H1 (cell line): ENCODE measurements at places on chromosomes 2 and 18. TPM values are rescaled to one million over a fixed set of nuclear protein-coding genes. Genes with fewer than 3 reads are reported as not detected.

GRCh38 chr18:63199743-63200241 is 119.8 kb downstream of the BCL2 start:
- no peaks in the 10 kb centered on the region for H3K4me1 ChIP-seq
- H3K4me3 ChIP-seq, result no peak overlapping the region
- no peaks in the 10 kb centered on the region for H3K36me3 ChIP-seq
- no peak for DNase-seq

GRCh38 chr2:210662560-210662959 is 106.2 kb downstream of the CPS1 start:
- no peaks in the 10 kb centered on the region for H3K4me1 ChIP-seq
- no peak for DNase-seq
- H3K4me3 ChIP-seq, result no peak overlapping the region

OXER1 gene
- 2.9 and 3.7 TPM in 2 replicates for polyA plus RNA-seq

DNA sequence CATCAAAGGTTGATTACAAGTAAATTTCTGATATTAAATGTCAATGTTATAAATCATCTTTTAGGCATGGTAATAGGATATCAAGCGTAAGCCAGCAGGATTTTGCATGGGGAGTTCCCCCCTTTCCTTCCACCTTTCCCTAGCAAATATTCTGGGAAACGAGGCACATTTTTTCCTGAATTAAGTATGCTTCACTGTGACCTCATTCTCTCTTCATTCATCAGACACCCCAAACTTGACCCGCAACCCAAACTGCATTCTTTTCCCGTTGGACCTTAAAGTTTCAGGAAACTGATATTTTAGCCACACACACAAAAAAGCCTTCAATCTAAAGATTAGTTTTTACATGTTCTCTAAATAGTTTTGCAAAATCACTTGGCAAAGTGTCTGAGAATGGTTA is 214.5 kb upstream of the CTAGE1 start:
- H3K27ac ChIP-seq, result no peak overlapping the region
- no peak for DNase-seq
- H3K27me3 ChIP-seq, result no peaks in the 10 kb centered on the region
- no peaks in the 10 kb centered on the region for H3K36me3 ChIP-seq
- H3K4me1 ChIP-seq, result no peaks in the 10 kb centered on the region
